PC-3 (cell line): ENCODE measurements at places on chromosomes 3 and 15. TPM values are rescaled to one million over a fixed set of nuclear protein-coding genes. Genes with fewer than 3 reads are reported as not detected.

- H3K27ac ChIP-seq = no peak overlapping the region
- peaks cover 8% of the 10 kb centered on the region; the same call in 1 of the 2 replicates for H3K27me3 ChIP-seq
- H3K36me3 ChIP-seq = no peaks in the 10 kb centered on the region
- DNase-seq = no peak
- H3K4me3 ChIP-seq = no peak overlapping the region
Measured at GRCh38 chr3:102761766-102762165, 327.0 kb downstream of the ZPLD1 start.

CFAP161 gene
- 0.52 and 0.55 TPM in 2 replicates for total RNA-seq

TPRG1 gene
- 1.1 and 1.2 TPM in 2 replicates for total RNA-seq

- H3K36me3 ChIP-seq = no peaks in the 10 kb centered on the region
- H3K27ac ChIP-seq = no peak overlapping the region
- H3K4me3 ChIP-seq = no peak overlapping the region
- H3K27me3 ChIP-seq = no peaks in the 10 kb centered on the region
- no peak for DNase-seq
- no peaks in the 10 kb centered on the region for H3K4me1 ChIP-seq
Measured at GRCh38 chr3:171391432-171391831, 68.8 kb downstream of the TNIK start.

DNA sequence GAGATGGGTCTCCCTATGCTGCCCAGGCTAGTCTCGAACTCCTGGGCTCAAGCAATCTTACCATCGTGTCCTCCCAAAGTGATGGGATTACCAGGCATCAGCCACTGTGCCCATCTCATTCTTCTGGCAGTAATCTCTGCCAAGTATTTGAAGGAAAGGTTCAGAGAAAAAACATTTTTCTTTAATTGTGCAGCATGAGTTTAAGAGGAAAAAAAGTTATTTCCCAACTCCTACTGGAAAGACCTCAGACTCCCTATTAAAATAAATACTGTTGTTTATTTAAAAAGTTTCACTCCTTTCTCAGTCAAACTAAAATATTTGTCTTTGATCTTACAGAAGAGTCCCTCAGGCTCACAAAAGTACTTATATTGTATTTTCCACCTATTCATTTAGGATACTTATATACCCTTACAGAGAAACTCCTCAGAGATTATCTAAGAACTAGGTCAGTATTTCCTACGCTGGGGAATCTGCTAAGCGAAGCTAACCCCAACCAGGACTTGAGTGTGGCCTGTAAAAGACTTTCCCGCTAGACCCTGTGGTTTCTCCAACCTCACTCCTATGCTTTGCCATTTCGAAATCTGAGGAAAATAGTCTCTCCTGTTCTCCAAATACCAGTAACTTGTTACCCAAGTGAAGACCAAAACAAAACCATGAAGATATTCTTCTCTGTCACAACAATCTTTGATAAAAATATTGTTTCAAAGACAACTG, 28.7 kb downstream of the WWTR1 start:
- no peak overlapping the region for H3K4me3 ChIP-seq
- DNase-seq = no peak
- peaks cover 5% of the 10 kb centered on the region; the same call in 1 of the 2 replicates for H3K4me1 ChIP-seq
- H3K27ac ChIP-seq = no peak overlapping the region

ST8SIA2 gene
- not detected in 2 replicates for total RNA-seq

GRCh38 chr15:95868450-95868849, 462.1 kb upstream of the NR2F2 start:
- peaks cover 13% of the 10 kb centered on the region for H3K4me1 ChIP-seq
- no peaks in the 10 kb centered on the region for H3K27me3 ChIP-seq
- no peaks in the 10 kb centered on the region for H3K36me3 ChIP-seq
- no peak overlapping the region for H3K27ac ChIP-seq
- no peak overlapping the region for H3K4me3 ChIP-seq

GRCh38 chr3:57992452-57993213, 15.6 kb upstream of the FLNB start:
- H3K27me3 ChIP-seq = no peaks in the 10 kb centered on the region
- no peak for DNase-seq
- no peak overlapping the region for H3K4me3 ChIP-seq
- peaks cover 26% of the 10 kb centered on the region for H3K4me1 ChIP-seq

SERINC4 gene
- total RNA-seq = not detected in 2 replicates

DNA sequence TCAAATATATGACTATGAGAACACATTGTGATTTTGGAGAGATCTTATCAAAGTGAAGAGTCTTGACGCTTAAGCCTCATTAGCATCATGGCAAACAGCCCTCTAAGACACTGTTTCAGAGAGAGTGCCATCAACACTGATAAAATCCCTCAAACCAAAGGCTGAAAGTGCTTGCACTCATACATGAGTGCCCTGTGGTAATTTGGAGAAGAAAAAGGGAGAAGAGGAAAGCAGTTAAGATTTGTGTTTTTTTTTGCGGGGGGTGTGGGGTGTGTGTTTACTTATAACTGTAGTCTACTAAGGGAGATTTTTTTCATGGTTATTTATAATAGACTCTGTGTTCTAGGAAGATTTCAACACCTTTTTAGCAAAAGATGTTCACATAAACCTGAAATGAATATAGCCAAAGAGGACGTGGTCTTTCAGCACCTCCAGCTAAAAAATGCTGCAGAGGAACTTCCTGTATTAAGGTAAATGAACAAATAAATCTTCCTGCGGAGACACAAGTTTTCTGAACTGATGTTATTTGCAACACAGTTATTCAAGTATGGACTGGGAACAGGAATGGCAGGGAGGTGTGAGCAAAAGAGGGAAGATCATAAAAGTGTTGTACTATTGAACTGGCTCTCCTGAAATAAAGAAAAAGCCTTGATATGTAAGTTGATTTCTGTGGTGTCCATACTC, 81.9 kb upstream of the TGFBR2 start:
- no peaks in the 10 kb centered on the region for H3K27me3 ChIP-seq
- no peaks in the 10 kb centered on the region for H3K4me1 ChIP-seq

LHFPL4 gene
- not detected in 2 replicates for total RNA-seq

DNA sequence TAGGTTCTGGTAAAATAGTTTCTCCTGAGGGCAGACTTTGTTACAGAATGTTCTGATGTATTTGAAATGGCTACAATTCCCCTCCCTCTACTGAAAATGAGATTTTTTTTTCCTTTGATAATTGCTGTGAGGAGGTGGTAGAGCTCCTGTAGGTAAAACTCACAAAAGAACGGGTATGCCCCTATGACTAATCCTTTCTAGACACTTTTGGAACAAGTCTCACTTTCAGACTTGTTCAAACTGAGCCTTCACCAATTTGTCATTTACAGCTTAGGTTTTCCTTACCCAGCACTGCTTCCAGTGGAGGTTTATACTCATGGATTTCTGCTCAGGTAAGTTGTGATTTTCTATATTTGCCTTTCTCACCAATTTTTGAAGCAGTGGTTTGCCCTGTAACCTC, 115.6 kb downstream of the NLGN1 start:
- no peaks in the 10 kb centered on the region for H3K36me3 ChIP-seq
- no peaks in the 10 kb centered on the region for H3K4me1 ChIP-seq
- H3K4me3 ChIP-seq = no peak overlapping the region
- H3K27ac ChIP-seq = no peak overlapping the region

IMPG2 gene
- 0.17 and 0.18 TPM in 2 replicates for total RNA-seq

DNA sequence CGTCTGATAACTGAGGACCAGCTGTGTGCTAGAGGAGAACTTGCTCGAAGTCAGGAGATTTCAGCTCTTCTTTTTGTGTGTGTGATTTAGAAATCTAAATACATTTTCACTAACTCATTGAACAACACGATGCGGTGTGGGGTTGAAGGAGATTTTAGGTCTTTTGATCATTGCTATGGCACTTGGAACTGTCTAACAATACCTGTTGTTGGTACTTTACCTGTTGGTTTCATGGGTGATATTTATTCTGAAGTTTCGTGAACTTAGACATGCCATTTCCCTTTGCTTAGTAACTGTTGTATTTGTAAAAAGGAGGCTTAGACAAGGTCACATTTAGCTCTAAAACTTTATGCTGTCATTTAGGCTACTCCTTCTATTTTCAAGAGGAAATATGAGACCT, 99.9 kb downstream of the ITPR1 start:
- no peak for DNase-seq
- no peaks in the 10 kb centered on the region for H3K36me3 ChIP-seq
- H3K27ac ChIP-seq = no peak overlapping the region

TMEM108 gene
- not detected in 2 replicates for total RNA-seq

GRCh38 chr3:138034918-138035317, 25.0 kb downstream of the CLDN18 start:
- peak; percentile 16 for DNase-seq
- no peaks in the 10 kb centered on the region for H3K4me1 ChIP-seq
- H3K27me3 ChIP-seq = no peaks in the 10 kb centered on the region
- H3K4me3 ChIP-seq = no peak overlapping the region
- H3K27ac ChIP-seq = no peak overlapping the region

- H3K27ac ChIP-seq = no peak overlapping the region
- no peak overlapping the region for H3K4me3 ChIP-seq
- peaks cover 23% of the 10 kb centered on the region; the same call in 1 of the 2 replicates for H3K36me3 ChIP-seq
- no peak for DNase-seq
- H3K4me1 ChIP-seq = 0 out of 2 replicates have a peak, but pooled peaks cover 4% of the 10 kb centered on the region
Measured at GRCh38 chr15:63560741-63561448, 36.3 kb upstream of the FBXL22 start.

- peak overlapping the region; percentile 85 for H3K27ac ChIP-seq
- no peaks in the 10 kb centered on the region for H3K27me3 ChIP-seq
- peak; percentile 94 for DNase-seq
- peak overlapping the region; percentile 52 for H3K4me3 ChIP-seq
- no peaks in the 10 kb centered on the region for H3K36me3 ChIP-seq
- peaks cover 25% of the 10 kb centered on the region for H3K4me1 ChIP-seq
Measured at GRCh38 chr3:16897254-16897926, 12.6 kb downstream of the PLCL2 start.

TYRO3 gene
- total RNA-seq = 20.0 and 23.5 TPM in 2 replicates

DNA sequence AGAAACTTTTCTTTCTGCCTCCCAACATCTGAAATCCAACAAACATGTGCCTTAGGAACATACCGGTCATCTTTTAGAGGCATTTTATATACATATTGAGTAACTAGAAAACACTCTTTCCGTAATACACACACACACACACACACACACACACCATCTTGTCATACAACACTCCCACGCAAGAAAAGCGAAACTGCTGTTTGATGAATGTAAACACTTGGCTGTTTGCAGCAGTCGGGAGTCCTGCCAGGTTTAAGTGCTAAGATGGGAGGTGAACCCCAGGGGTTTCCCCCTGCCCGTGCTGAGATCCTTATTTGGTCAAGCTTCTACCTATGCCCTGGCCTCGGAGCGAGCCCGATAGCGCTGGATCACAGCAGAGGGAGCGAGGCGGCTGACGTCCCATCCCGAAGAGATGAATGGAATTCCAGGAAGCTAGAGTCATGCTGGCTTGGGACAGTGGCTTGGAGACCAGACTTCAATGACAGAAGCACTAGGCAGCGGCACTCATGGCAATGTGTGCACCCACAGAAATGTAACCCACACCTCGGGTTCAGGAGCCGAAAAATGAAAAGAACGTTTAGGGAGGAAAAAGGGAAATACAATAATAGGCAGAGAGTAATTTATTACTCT, 1.3 kb upstream of the THBS1 start:
- DNase-seq = peak; percentile 89
- peak overlapping the region; percentile 93 for H3K27ac ChIP-seq
- H3K27me3 ChIP-seq = no peaks in the 10 kb centered on the region

DNA sequence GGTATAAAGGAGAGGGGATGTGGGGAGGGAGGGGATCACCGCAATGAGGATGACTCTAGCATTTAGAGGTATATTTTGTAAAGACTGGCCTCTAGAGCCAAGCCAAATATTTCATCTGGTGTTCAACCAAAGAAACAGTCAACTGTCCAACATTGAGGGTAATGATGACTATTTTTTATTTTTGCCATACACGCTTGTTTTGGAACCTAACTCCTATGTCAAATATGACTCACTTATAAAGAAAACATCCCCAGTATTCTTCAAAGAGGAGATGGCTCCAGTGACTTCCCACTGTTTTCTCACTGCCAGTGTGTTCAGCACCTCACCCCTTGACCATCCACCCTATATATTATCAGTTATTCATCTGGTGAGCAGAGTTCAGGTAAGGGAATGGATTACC, 77.3 kb downstream of the WNT5A start:
- H3K27ac ChIP-seq = peak overlapping the region; percentile 13; the same call in 1 of the 2 replicates
- H3K27me3 ChIP-seq = no peaks in the 10 kb centered on the region
- DNase-seq = peak; percentile 63
- H3K4me3 ChIP-seq = no peak overlapping the region

GRCh38 chr3:9097495-9097894, 134.2 kb upstream of the RAD18 start:
- no peak overlapping the region for H3K27ac ChIP-seq
- DNase-seq = no peak
- no peaks in the 10 kb centered on the region for H3K27me3 ChIP-seq
- H3K4me3 ChIP-seq = no peak overlapping the region
- H3K36me3 ChIP-seq = no peaks in the 10 kb centered on the region

GRCh38 chr3:101381809-101382208, 61.4 kb upstream of the IMPG2 start:
- no peak overlapping the region for H3K27ac ChIP-seq
- 0 out of 2 replicates have a peak, but pooled peaks cover 6% of the 10 kb centered on the region for H3K36me3 ChIP-seq
- DNase-seq = peak; percentile 76
- H3K27me3 ChIP-seq = no peaks in the 10 kb centered on the region

COL6A5 gene
- total RNA-seq = not detected in 2 replicates

GRCh38 chr3:67067251-67067650, 69.1 kb downstream of the KBTBD8 start:
- H3K4me3 ChIP-seq = no peak overlapping the region
- no peak for DNase-seq
- no peaks in the 10 kb centered on the region for H3K27me3 ChIP-seq
- no peak overlapping the region for H3K27ac ChIP-seq
- no peaks in the 10 kb centered on the region for H3K4me1 ChIP-seq

- H3K36me3 ChIP-seq = no peaks in the 10 kb centered on the region
- H3K4me1 ChIP-seq = no peaks in the 10 kb centered on the region
- no peak overlapping the region for H3K27ac ChIP-seq
- no peak overlapping the region for H3K4me3 ChIP-seq
Measured at GRCh38 chr3:2880218-2880756, 229.9 kb downstream of the IL5RA start.

DNA sequence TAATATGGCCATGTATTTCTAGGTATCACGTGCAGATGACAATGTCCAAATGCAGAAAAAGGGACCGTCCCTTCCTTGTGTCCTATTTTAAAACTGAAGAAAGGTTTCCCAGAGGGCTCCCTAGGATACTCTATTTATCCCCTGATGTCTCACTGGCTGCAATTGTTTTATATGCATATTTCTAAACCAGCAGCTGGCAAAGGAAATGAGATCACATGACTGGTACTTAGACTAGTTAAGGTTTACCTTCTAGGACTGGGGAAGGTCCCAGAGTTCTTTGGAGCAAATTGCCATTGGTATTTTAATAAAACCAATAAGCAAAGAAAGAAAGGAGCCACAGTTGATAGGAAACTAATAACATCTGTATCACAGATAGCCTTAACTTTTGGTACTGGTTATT, 29.5 kb downstream of the GTF2E1 start:
- H3K36me3 ChIP-seq = peaks cover 20% of the 10 kb centered on the region
- H3K4me3 ChIP-seq = no peak overlapping the region
- peaks cover 15% of the 10 kb centered on the region for H3K4me1 ChIP-seq

SLC28A1 gene
- 0.58 and 1.1 TPM in 2 replicates for total RNA-seq
